ENCODE measurements at places on chromosomes 7 and 10.
A peak's percentile ranks its signal among the peaks of the same experiment; 100 is the strongest.

- no peak for DNase-seq
Measured at GRCh38 chr10:77256346-77256745, 381.3 kb downstream of the KCNMA1 start.

DNA sequence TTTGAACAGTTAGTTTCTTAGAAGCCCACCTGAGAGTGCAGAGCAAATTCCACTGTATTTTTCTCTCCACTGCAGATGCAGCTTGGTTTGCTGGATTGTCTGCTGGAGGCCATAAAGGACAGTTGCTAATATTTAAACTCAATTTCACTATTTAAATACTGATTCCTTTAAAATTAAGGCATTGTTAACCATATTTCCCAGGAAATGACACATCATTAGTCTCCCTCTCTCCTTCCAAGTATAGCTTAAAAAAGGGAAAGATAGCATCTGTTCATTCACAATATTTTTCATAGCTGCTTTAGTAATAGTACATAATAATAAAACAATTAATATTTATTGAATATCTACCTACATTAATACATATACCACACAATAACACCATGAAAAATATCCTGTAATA is 252.9 kb downstream of the HGF start:
- no peak for DNase-seq

DNA sequence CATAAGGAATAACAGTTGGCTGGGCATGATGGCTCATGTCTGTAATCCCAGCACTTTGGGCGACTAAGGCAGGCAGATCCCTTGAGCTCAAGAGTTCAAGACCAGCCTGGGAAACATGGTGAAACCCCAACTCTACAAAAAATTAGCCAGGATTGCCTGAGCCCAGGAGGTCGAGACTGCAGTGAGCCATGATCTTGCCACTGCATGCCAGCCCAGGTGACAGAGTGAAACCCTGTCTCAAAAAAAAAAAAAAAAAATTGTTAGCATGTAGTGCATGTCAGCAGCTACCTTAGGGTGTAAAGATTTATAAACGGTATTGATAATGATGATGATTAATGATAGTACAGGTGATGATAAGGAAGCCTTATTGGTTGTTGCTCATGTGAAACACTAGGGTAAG is 331.2 kb upstream of the FZD1 start:
- no peak for DNase-seq

- peak; percentile 71 for DNase-seq
Measured at GRCh38 chr10:21317902-21318301, 207.6 kb downstream of the SKIDA1 start.

- DNase-seq, result no peak
Measured at GRCh38 chr7:136386876-136387275, 409.7 kb upstream of the MTPN start.

DNA sequence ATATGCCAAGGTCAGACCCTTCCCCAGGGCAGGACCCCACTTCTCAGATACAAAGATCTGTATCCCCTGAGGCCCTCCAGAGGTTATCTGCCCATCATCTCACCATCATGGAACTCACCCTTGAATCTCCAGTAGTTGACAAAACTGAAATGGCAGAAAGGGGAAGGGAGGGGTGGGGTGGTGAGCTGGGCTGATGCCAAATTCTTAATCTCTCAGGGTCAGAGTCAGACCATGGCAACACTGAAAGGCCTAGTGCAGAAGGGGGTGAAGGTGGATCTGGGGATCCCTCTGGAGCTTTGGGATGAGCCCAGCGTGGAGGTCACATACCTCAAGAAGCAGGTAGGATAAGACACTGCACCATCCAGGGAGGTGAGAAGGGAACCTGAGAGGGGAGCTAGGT is 3.1 kb downstream of the CNPY4 start:
- DNase-seq, result no peak

DNA sequence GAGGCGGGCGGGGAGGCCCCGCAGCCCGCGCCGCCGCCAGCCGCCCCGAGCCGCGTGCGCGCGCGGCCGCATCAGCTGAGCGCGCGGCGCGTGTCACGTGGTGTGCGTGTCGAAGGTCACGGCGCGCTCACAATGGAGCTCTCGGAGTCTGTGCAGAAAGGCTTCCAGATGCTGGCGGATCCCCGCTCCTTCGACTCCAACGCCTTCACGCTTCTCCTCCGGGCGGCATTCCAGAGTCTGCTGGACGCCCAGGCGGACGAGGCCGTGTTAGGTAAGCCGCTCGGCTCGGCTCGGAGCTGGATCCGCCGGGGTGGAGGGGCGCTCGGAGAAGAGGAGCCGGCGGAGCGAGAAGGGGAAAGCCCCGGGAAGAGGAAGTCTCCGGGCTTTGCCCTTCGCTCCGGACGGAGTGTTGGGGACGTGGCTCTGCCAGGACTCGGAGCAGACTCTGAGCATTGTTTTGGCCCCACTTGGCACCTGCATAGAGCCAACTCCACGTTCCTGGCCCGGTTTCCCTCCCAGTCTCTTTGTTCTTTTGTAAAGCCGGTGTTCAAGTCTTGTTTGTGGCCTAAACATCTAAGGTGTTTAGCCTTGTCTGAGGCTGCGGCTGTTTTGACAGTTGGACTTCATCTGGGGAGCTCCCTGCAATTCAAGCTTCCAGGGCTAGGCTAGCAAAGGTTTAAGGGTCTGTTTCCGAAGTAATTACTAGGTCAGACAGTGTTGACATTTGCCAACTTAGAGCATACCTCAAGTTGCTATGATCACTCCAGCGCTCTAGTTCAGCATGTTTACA is at the start of gene COMMD3:
TSS of gene COMMD3 (plus strand) at position 103 of the 790 bp plus-strand sequence. CDS start at position 133, 30 bp downstream.
- DNase-seq, result peak; percentile 90

DNA sequence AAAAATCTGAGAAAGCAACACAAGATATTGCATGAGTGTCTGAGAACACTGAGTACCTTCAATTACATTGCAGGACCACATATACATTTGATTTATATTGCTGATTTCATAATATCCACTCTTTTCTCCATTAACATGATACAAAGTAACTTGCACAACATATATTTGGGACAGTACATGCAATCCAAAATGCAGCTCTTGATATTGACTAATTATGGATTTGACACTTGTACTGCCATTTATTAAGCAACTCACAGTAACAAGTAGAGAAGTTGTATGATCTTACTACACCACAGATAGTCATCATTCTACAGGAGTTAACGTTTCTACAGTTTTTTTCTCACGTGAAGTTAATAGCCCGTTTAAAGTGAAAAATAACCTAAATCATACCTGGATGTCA is 46.7 kb downstream of the USP6NL start:
- no peak for DNase-seq

DNA sequence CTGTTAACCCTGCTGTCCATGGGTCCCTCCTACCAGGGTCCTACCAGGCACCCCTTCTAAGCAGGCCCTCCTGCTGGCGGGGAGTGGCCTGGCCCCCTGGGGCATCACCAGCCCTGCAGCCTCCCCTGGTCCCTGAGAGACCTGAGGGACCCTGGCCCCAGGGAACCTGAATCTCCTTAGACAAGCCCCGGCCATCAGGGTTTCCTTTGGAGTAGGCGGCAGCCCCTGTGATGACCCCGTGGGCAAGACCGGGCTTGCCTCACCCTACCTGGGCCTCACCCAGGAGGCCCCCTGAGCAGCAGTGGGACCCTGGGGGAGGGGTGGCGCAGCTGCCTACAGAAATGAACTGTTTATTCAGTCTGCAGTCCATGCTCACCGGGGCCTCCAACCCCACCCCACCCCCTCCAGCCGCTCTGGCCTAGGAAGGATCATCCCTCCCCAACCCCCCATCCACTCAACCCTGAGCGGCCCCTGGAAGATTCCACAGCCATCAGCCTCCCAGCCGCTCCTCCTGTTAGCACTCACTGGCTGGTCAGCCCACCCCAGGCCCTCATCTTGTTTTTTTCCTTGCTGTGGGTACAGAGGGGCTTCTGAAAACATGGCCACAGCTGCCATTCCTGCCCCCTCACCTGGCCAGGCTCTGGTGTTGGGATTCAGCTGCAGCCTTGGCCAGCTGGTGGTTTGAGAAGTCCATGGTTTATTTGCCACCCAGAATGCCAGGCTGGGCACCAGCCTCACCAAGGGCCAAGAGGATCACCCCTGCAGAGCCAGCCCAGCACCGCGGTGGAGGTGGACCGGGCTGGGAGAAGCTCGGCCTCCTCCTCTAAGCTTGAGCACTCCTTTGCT is 34.8 kb upstream of the CHST15 start:
- no peak for DNase-seq

GRCh38 chr7:920351-921070 is 34.0 kb downstream of the ADAP1 start:
- DNase-seq, result no peak

- no peak for DNase-seq
Measured at GRCh38 chr7:2833083-2833910, 10.8 kb downstream of the GNA12 start.

DNA sequence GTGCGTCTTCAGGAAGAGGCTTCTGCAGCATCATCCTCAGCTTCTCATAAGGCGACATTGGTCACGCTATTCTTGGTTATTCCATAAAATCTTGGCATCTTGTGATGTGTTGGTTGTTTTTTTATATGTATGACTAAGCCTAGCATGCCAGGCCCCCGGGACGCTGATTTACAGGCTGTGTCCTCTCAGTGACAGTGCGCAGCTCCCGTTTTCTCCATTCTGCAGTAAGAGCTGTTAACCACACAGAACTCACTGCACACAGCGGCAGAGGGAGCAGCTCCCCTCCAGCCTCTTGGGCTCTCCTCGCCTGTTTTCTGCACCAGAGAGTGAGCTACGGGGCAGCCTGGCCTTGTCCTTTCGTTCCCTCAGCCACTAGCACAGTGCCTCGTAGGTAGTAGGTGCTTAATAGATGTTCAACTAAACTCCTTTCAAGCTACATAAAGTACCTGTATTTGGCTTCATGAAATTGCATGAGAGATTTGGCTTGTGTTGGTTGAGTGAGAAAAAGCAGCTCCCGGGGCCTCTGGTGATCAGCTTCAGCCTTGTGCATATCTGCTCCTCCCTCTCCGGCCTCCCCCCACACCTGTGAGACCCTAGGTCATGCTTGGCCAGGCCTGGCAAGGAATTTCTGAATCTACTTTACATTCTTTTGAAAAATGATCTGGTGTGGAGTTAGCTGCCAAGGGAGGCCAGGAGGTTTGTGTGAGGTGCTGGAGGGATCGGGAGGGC is 116.2 kb downstream of the WDR37 start:
- DNase-seq, result no peak

GRCh38 chr7:18140943-18141342 is 113.3 kb upstream of the PRPS1L1 start:
- DNase-seq, result no peak

- peak; percentile 22 for DNase-seq
Measured at GRCh38 chr10:96401036-96401435, 42.2 kb upstream of the OPALIN start.

DNA sequence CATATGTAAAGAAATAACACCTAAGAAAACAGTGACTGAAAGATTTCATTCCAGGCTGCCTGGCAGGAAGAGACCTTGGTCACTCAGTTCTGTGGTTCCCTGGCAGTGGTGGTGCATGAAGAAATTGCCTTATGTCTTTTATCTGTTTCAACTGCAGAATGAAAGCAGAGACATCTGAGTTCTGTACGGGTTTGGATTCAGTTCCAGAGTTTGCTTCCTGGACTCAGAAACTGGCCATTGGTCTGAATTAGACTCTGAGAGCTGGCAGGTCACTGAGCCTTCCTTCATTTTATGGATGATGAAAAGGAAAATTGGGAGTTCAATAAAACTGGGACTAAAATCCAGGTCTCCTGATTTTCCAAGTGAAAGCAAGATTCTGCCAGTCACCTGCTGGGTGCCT is 428.9 kb upstream of the AUTS2 start:
- DNase-seq, result no peak

DNA sequence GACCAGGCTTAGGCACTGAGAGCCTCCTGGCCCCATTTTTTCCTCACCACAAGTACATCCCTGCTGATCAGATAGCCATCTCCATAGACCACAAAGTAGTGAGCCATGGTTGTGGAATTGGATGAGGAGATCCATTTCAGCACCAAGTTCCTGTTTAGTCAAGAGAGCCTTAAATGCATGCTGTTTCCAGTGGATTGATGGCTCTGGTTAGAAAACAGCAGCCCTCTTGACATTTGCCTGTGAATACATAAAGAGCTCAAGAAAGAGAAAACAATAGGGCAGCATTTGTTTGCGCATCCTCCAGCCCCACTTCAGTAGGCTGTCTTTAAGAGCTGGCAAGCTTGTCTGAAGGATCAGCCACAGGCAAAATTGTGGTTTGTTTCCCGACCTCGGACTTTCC is 251.2 kb downstream of the POU6F2 start:
- peak; percentile 96 for DNase-seq

DNA sequence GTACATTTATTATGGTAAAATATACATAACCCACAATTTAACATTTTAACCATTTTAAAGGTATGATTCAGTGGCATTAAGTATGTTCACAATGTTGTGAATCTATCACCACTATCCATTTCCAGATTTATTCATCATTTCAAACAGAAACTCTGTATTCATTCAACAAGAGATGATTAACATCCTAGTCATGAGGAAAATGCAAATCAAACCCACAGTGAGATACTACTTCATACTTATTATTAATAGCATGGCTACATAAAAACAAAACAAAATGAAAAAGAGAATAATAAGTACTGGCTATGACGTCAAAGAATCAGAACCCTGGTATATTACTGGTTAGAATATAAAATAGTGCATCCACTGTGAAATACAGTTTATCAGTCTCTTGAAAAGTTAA is 386.6 kb upstream of the POM121L12 start:
- no peak for DNase-seq

DNA sequence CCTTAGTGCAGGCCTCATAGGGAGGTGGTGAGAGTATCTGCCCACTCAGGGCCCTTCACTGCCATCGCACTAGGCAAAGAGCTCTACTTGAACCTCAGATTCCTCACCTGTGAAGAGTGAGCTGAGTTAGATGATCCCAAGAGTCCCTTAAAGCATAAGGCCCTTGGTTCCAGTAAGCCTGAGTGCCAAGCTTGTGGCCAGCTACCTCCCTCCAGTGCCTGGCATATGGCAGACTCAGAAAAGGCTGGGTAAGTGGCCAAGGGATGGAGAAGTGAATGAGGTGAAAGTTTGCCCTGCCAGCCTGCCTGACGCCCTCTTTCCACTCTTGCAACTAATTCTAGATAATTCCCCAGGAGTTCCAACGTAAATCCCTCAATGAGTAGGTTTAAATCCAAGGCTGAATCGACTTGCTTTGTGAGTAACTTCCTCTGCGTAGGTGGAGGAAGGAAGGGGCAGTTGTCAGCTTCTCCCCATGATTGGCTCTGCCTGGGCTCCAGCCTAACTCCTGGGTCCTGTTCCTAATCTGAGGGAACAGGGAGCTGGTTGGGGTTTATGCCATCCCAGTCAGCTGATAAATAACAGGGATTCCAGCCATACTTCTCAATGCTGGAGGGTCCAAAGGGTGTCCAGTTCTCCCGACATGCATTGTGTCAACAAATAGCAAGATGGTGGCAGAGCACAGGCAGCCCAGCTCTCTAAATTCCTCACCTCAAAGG is 14.2 kb downstream of the DUSP5 start:
- DNase-seq, result no peak

DNA sequence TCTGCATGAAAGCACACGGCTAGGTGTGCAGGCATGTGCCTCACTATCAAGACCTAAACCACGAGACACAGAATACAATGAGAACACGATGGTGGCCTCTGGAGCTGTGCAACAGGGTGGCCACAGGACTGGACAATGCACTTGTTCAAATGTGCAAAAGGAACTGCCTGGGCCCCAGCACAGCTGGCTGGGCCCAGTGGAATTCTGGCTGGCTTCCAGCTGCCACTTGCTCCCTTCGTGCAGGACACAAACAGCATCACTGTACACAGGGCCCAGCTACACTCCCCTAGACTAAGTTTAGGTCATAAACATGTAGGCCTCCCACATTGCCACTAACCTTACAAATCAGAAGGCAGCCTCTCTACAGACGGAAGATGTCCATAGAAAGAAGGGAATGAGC is 23.4 kb downstream of the DOCK4 start:
- no peak for DNase-seq

Measured in islet precursor cell (in vitro differentiated cells).